A673 (cell line): ENCODE measurements at places on chromosomes 12 and 14.
A peak's percentile ranks its signal among the peaks of the same experiment; 100 is the strongest.

GRCh38 chr12:49708851-49709250, 1.6 kb upstream of the FMNL3 start:
- peaks cover 10% of the 10 kb centered on the region for H3K27me3 ChIP-seq
- H3K27ac ChIP-seq = no peak overlapping the region

DNA sequence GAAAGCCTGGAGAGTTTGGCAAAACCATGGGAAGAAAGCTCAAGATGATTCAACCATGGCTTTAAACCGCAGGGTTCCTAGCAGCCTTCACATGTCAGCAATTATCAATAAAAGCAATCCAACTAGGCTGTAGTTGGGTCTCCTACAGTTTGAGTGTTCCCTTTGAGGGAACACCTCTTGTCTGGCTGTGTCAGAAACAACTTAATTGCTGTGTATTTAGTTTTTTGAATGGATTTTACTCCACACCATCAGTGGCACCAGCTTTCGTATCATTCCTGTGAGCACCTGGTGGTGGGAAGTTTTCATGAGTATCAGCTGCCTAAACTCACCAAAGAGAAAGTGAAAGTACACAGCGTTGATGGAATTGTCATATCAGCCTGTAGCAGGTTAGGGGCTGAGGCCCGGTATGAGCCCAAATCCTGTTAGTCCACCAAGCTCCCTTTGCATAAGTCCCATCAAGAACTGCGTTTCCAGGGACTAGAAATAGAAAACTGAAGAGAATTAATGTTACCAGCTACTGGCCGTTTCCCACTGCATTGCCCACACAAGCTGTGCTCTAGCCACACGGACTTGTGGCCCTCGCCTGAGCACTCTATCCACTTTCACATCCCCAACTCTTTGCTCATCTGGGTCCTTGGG, 10.9 kb upstream of the IL26 start:
- no peaks in the 10 kb centered on the region for H3K27me3 ChIP-seq
- H3K36me3 ChIP-seq = no peaks in the 10 kb centered on the region
- no peaks in the 10 kb centered on the region for H3K4me1 ChIP-seq
- no peak for DNase-seq

DNA sequence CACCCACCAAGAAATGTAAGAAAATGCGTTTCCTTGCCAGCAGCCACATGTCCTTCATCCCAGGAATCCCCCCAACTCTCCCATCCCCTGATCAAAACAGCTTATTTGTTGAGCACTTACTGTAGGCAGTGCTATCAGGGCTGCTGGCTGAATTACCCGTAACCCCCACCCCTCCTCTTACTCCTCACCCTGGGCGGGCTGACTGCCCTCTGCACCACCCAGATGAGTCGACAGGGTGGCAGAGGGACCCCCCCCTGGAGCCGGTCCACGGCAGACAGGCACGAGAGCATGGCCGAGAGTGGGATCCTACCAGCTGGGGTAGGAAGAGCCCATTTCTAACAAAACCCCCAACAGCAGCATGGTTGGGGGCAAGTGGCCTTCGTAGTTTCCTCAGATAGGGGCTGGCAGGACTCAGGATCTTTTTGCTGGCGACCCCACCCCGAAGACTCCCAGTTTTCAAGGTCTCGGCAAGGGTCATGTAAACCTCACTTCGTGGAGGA, 1.1 kb upstream of the RHOF start:
- peaks cover 24% of the 10 kb centered on the region for H3K36me3 ChIP-seq
- H3K4me3 ChIP-seq = peak overlapping the region; percentile 58
- H3K4me1 ChIP-seq = peaks cover 36% of the 10 kb centered on the region
- peak overlapping the region; percentile 83 for H3K27ac ChIP-seq
- H3K27me3 ChIP-seq = no peaks in the 10 kb centered on the region

GRCh38 chr14:104822821-104823615, 22.1 kb downstream of the ZBTB42 start:
- no peak overlapping the region for H3K27ac ChIP-seq
- no peaks in the 10 kb centered on the region for H3K27me3 ChIP-seq
- H3K36me3 ChIP-seq = no peaks in the 10 kb centered on the region
- H3K4me3 ChIP-seq = no peak overlapping the region

GRCh38 chr12:56987011-56987410, 19.3 kb downstream of the ZBTB39 start:
- no peak for DNase-seq
- H3K27me3 ChIP-seq = no peaks in the 10 kb centered on the region
- H3K4me1 ChIP-seq = peaks cover 6% of the 10 kb centered on the region
- H3K27ac ChIP-seq = no peak overlapping the region
- no peaks in the 10 kb centered on the region for H3K36me3 ChIP-seq

DNA sequence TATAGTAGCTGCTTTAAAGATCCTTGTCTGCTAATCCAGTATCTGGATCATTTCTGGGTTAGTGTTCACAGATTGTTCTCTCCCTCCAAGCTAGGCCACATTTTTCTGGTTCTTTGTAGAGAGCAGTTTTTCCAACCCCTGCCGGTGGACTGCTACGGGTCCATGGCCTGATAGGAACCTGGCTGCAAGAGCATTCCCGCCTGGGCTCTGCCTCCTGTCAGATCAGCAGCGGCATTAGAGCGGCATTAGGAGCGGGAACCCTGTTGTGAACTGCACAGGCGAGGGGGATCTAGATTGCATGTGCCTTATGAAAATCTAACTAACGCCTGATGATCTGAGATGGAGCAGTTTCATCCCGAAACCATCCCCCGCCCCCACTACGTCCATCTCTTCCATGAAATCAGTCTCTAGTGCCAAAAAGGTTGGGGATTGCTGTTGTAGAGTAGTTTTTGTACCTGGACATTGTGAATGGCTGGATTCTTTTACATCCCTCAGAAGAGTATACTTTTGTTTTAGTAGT, 50.4 kb downstream of the MYRFL start:
- no peak overlapping the region for H3K4me3 ChIP-seq
- no peaks in the 10 kb centered on the region for H3K27me3 ChIP-seq
- DNase-seq = no peak
- H3K36me3 ChIP-seq = no peaks in the 10 kb centered on the region
- peaks cover 4% of the 10 kb centered on the region for H3K4me1 ChIP-seq

GRCh38 chr14:44657696-44658388, 150.8 kb upstream of the FSCB start:
- DNase-seq = peak; percentile 90
- H3K4me3 ChIP-seq = no peak overlapping the region
- peak overlapping the region; percentile 65 for H3K27ac ChIP-seq
- no peaks in the 10 kb centered on the region for H3K27me3 ChIP-seq
- peaks cover 43% of the 10 kb centered on the region for H3K4me1 ChIP-seq

DNA sequence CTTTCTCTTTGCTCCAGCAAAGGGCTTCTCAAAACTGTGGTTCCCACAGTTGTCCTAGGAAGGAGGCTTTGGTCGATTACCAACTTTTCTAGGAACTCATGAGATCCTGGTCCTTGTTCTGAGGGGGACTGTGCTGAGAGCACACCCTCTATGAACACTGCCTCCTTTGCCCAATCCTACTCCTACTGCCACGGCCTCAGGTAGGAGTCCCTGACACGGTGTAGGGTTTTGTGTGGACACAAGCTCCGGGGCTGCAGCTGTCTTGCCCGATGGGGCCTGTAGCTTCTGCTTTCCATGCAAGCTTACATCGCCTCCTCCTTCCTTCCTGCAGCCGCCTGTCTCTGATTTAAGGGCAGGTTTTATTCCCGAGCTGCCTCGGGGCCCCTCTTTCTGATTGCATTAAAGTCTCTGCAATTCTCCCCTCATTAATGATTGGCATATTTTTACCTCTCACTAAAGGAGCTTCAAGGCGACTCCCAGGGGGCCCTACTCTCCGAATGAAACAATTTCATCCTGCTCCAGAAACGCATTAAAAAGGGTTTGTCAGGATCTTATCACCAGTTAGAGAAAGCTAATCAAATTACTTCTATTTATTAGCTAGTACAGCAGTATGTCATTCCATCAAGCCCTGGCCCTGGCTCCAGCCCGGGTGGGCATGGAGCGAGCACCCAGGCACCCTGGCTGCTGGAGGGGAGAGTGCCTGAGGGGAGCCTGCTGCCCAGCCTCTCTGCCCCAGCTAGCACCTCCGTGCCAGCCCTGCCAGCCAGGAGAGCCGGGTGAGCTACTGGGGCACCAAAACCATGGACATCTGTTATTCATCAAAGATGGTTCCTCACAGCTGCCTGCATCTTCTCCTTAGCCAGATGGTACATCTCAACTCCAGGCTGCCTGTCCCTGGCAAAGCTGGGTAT, 38.0 kb upstream of the ESRRB start:
- no peak overlapping the region for H3K27ac ChIP-seq
- peaks cover 5% of the 10 kb centered on the region for H3K4me1 ChIP-seq
- peak overlapping the region; percentile 38 for H3K4me3 ChIP-seq
- H3K27me3 ChIP-seq = peaks cover 13% of the 10 kb centered on the region
- H3K36me3 ChIP-seq = no peaks in the 10 kb centered on the region

DNA sequence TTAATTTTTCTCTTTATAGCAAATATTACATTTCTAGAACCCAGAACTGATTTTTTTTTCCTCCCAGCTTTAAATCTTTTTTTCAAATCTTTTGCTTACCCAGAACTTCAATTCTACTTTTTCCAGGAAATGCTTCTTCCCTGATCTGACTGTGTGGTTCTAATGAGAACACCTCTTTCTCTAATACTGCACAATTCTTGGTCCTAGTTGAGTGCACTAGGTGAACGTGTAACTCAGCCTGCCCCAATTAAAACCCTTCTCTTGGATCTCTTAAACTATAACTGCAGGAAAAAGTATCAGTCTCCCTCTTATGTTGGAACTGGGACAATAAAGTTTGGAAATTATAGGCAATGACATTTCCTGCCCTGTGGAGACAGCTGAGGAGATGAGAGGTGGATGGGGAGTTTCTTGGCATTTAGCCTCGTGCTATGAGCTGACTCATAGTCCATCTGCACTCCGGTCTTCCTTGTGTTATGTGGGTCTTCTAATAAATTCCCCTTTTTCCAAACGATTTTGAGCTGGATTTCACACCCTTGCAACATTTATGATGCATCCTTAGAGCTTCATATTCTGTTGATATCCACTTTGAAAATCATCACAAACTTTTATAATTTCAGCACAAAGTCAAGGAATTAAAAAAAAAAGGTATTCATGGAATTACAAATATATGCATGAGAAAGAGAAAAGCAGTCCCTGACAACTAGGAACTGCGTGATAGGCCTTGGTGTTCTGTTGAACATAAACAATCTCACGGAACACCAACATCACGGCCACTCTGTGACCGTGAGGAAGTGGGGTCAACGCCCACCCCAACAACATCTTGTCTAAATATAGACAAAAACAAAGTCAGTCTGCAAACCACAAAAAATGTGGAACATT, 52.4 kb downstream of the BRMS1L start:
- H3K4me3 ChIP-seq = no peak overlapping the region
- no peaks in the 10 kb centered on the region for H3K36me3 ChIP-seq
- H3K4me1 ChIP-seq = peaks cover 20% of the 10 kb centered on the region

- H3K36me3 ChIP-seq = no peaks in the 10 kb centered on the region
- DNase-seq = no peak
- peaks cover 20% of the 10 kb centered on the region for H3K4me1 ChIP-seq
- no peak overlapping the region for H3K27ac ChIP-seq
- H3K4me3 ChIP-seq = no peak overlapping the region
- no peaks in the 10 kb centered on the region for H3K27me3 ChIP-seq
These were observed 117.3 kb downstream of the GPR135 start for GRCh38 chr14:59347915-59348314.

GRCh38 chr14:105076296-105076804, 11.1 kb upstream of the GPR132 start:
- no peak overlapping the region for H3K27ac ChIP-seq
- DNase-seq = no peak
- no peaks in the 10 kb centered on the region for H3K36me3 ChIP-seq
- no peaks in the 10 kb centered on the region for H3K4me1 ChIP-seq

DNA sequence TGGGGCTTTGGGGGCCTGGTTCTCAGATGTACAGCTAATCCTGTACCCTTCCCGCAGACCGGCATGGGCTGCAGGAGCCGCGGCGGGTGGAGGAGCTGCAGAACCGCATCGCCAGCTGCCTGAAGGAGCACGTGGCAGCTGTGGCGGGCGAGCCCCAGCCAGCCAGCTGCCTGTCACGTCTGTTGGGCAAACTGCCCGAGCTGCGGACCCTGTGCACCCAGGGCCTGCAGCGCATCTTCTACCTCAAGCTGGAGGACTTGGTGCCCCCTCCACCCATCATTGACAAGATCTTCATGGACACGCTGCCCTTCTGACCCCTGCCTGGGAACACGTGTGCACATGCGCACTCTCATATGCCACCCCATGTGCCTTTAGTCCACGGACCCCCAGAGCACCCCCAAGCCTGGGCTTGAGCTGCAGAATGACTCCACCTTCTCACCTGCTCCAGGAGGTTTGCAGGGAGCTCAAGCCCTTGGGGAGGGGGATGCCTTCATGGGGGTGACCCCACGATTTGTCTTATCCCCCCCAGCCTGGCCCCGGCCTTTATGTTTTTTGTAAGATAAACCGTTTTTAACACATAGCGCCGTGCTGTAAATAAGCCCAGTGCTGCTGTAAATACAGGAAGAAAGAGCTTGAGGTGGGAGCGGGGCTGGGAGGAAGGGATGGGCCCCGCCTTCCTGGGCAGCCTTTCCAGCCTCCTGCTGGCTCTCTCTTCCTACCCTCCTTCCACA, 7.6 kb downstream of the NR4A1 start:
- no peaks in the 10 kb centered on the region for H3K27me3 ChIP-seq
- H3K36me3 ChIP-seq = peaks cover 14% of the 10 kb centered on the region
- no peak for DNase-seq

- no peaks in the 10 kb centered on the region for H3K27me3 ChIP-seq
- peaks cover 19% of the 10 kb centered on the region for H3K4me1 ChIP-seq
- H3K36me3 ChIP-seq = no peaks in the 10 kb centered on the region
- peak overlapping the region; percentile 77 for H3K4me3 ChIP-seq
These were observed 880 bp upstream of the FLRT2 start for GRCh38 chr14:85528897-85529631.

DNA sequence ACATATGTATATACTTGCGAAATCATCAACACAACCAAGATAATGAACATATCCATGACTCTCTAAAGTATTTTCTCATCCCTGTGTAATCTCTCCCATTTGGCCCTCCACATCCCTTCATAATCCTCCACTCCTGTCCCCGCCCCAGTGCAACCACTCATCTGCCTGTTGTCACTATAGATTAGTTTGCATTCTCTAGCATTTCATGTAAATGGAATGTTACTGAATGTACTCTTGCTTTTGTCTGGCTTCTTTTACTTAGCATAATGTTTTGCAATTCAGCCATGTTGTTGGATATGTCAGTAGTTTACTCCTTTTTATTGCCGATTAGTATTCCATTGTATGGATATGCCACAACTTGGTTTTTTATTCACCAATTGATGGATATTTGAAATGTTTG, 99.1 kb downstream of the BICD1 start:
- no peak overlapping the region for H3K4me3 ChIP-seq
- no peaks in the 10 kb centered on the region for H3K36me3 ChIP-seq
- no peaks in the 10 kb centered on the region for H3K4me1 ChIP-seq
- no peak for DNase-seq
- H3K27ac ChIP-seq = no peak overlapping the region

- no peaks in the 10 kb centered on the region for H3K4me1 ChIP-seq
- H3K36me3 ChIP-seq = no peaks in the 10 kb centered on the region
- H3K27me3 ChIP-seq = no peaks in the 10 kb centered on the region
- no peak overlapping the region for H3K27ac ChIP-seq
- H3K4me3 ChIP-seq = no peak overlapping the region
These were observed 27.7 kb downstream of the JKAMP start for GRCh38 chr14:59511916-59512575.

DNA sequence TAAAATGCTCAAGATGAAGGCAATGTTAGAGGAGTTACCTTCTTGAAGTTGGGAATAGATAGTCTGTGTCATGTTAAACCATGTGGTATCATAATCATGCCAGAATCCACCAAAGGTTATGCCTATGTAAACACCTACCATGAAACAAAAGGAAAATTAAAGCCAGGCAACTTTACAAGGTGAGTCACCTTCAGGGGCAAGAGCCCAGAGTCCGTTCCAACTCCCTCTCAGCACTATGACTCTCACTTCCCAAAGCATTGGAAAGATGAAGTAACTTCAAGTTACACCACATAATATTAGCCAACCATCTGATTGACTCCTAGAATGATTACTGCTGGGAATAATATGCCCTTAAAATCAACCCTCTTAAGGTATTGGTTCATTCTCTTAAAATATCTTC, 38.5 kb downstream of the CATSPERB start:
- H3K27me3 ChIP-seq = peaks cover 3% of the 10 kb centered on the region
- no peak overlapping the region for H3K27ac ChIP-seq
- H3K4me3 ChIP-seq = no peak overlapping the region
- no peaks in the 10 kb centered on the region for H3K4me1 ChIP-seq
